ENCODE measurements at places on chromosomes 12 and 14.

DNA sequence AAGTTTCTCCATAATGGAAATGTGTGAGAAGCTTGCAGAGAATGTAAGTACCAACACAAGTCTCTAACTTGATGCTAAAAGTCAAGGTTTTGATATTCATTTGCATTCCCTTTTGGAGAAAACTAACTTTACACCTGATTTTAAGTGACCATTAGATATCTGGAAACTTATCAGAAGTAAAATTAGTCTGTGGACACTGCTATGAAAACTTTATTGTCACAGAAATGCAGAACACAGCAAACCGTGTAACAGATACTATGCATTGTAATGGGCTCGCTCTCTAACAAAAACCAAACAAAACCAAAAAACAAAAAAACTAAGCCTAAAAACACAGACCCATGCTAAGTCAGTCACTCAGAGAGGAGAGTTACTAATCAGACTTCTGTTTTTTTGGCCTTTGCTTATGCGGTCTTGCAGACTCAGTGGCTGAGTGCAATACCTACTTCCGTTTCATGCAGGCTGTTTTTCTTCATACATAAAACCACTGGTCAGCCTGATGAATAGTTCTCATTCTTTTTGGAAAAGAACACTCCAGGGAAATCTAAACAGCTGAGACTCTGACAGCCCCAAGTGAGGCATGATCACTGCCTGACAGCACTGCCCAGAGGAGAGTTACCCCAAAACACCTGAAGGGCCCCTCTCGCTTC is 35.7 kb downstream of the NRDE2 start:
- DNase-seq, result no peak

GRCh38 chr12:109998241-109998903 is 858 bp upstream of the ANKRD13A start:
- no peak for DNase-seq

- no peak for DNase-seq
These were observed 117.6 kb upstream of the TMCC3 start for GRCh38 chr12:94767956-94768355.

- no peak for DNase-seq
These were observed 58.8 kb downstream of the CCER1 start for GRCh38 chr12:90896164-90896563.

DNA sequence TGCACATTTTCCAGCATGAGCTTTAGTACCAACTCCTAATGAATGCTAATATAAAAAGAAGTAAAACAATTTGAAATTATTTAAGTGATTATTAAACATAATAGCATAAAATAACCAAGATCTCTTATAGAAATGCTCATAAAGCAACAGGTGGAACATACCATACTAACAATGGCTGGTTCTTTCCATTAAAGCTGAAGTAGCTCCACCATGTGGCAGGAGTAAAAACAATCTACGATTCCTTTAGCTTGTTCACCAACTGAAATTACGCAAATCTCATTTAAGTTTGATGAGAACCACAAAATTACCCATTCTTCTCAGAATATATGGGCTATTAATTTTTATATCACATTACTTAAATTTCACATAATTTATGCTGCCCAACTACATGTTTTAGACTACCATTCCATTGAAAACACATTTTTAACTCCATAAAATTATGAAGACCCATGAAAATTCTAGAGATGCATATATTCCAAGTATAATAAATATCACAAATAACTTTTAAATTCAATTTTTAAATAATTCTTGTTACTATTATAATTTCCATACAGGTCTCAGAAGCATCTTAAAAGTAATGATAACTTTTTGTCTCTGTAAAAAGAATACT is 213.6 kb downstream of the DAD1 start:
- DNase-seq, result no peak

GRCh38 chr12:49109641-49110463 is 795 bp downstream of the LMBR1L start:
- no peak for DNase-seq
